ENCODE measurements at places on chromosomes 6 and 20. TPM values are rescaled to one million over a fixed set of nuclear protein-coding genes. Genes with fewer than 3 reads are reported as not detected.

Gene PSORS1C2
- total RNA-seq = not detected

Gene DUSP22
- 15.9 TPM for total RNA-seq

Gene IMPG1
- total RNA-seq = not detected

Gene MUCL3
- not detected for total RNA-seq

Gene NKAPL
- 0.45 TPM for total RNA-seq

Gene GUCA1A
- total RNA-seq = not detected

Gene TGM2
- 193 TPM for total RNA-seq

Gene HLA-DRA
- total RNA-seq = 24.4 TPM

- no peak for DNase-seq
Observed at GRCh38 chr6:10613077-10613476, 81.3 kb downstream of the C6orf52 start.

GRCh38 chr6:132259070-132259469, 142.2 kb downstream of the MOXD1 start:
- DNase-seq = no peak

GRCh38 chr6:28655164-28655563, 129.5 kb downstream of the GPX5 start:
- DNase-seq = no peak

DNA sequence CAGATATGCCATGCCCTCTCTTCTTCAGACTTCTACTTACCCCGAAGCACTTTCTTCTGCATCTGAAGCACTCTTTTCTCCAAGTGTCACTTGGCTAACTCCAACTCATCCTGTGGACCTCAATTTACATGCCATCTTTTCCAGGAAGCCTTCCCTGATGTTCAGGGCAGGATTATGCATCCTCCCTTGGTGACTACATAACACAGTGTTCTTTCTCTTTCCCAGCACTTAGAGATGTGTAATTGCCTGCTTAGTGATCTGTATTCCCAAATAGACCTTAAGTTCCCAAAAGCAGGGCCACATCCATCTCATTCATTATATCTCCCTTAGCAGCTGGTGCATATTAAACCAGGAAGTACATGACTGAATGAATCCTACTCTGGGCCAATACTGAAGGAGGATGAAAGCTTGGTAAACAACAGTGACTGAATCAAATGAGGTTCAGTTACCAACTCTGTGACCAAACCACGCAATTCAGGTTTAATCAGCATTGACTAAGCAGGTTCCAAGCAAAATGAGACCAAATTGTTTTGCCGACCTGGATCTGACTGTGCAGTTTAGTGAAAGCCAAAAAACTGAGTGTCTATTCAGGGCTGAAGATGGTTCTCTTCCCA, 121.4 kb upstream of the TCF21 start:
- DNase-seq = no peak

DNA sequence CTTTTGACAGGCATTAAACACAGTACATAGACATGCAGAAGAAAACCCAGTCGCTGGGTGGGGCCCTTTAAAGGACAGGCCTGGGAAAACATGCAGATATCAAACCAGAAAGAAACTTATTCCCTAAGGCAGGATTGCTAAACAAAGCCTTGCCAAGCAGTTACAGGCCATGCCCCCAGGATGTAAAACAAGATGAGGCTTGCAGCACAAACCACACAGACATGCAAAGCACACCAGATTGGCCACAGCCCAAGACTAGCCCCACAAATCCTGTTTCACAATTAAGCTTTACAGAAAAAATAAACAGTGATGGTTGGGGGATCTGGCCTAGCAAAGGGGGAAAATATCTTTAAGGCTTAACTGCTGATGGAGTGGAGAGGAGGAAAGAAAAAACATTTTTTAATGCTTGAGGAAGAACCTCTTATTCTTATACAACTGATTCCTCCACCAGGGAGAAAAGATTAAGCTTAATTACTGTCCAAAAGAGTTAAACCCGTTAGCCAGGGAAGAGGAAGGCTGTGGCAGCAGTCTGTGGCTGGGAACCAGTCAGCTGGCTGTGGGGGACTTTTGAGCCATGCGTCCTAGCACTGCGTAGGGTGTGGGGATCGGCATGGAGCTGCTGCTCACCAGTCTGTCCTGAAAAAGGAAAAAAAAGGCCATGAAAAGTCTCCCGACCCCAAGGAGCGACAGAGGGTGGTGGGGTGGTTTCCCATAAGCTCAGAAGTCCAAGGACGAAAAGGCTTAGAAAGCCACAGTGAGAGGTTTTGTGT, 28.4 kb downstream of the COL19A1 start:
- no peak for DNase-seq

- no peak for DNase-seq
Observed at GRCh38 chr20:51469578-51470498, 72.7 kb downstream of the NFATC2 start.

GRCh38 chr6:45590696-45591184, 213.0 kb upstream of the SUPT3H start:
- DNase-seq = no peak

GRCh38 chr6:169487579-169488436, 214.0 kb downstream of the WDR27 start:
- DNase-seq = no peak

DNA sequence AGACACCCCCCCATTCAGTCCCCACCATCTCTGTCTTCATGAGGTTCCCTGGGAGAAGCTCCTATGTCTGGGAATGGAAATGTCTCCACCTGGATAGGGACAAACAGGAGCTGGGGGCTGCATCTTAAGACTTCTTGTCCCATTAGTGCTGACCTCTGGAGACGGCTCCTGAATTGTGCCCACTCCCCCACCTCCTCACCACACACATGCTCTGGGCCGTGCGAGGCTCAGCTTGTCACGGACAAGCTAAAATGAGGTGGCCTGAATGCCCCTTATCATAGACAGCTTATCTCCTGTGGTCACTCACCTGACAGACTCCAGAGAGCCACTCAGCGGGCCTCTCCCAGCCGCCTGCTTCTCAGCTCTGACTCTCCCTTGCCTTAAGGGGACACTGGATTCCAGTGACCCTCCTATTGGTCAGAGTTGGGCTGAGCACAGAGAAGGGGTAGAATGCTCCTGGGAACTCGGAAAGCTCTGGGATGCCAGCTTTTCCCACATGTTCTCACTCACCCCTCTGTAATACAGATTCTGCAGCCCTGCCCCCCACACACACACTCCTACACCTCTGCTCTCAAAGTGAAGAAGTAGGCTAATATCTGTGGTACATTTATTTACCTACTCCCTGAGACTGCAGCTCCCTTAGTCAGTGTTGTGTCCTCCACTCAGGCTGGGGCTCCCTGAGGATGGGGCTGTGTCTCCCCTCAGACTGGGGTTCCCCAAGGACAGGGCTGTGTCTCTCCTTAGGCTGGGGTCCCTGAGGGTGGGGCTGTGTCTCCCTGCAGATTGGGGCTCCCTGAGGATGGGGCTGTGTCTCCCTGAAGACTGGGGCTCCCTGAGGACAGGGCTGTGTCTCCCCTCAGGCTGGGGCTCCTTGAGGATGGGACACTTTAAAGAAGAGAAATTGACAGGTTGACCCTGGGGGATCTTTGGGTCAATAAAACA, 167.5 kb downstream of the VEGFA start:
- peak; percentile 14 for DNase-seq

GRCh38 chr6:150560004-150560883, 39.4 kb upstream of the PLEKHG1 start:
- DNase-seq = no peak

DNA sequence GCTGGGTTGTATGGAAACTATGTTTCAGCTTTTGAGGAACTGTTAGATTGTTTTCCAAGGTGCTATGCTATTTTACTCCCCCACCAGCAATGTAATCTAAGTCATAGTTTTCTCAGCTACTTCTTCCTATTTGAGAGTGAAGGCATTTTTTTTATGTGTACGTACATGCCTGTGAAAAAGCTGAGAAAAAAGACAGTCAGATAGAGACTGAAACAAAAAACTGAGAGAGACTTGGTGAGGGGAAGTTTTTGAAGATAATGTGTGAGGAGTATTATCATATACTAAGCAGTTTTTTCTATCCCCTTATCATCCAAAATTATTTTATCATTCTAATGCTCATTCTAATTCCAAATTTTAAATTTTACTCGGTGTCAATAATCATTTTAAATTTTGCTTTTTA, 780.0 kb downstream of the BCKDHB start:
- no peak for DNase-seq

GRCh38 chr6:170316071-170316470, 9.5 kb downstream of the FAM120B start:
- DNase-seq = no peak

DNA sequence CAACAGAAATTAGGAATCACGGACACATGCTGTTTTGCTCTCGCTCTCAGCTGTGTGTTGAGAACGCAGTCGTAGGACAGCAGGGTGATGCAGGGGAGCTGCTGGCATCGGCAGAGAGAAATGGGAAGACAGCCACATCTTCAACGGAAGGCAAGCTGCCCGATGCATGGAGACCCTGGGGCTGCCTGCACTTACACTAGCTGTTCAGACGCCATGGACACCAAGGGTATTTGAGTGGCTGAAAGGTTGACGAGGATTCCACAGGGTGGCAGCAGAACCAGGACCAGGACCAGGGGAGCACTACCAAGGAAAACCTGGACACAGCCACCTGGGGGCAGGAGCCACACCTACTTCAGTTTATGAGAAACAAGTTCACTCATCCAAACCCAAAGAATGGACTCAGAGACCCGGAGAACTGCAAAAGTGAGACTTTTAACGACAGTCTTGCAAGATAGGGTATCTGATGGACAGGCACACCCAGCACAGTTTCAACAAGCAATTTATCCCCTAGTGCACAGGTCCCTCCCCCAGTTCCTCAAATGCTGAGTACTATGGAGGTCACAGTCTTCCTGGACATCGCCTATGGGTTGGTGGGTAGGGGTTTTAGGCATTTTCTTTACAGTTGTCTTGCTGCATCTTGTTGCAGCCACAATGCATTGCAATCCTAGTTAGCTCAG, 56.3 kb upstream of the ENTPD6 start:
- DNase-seq = no peak

DNA sequence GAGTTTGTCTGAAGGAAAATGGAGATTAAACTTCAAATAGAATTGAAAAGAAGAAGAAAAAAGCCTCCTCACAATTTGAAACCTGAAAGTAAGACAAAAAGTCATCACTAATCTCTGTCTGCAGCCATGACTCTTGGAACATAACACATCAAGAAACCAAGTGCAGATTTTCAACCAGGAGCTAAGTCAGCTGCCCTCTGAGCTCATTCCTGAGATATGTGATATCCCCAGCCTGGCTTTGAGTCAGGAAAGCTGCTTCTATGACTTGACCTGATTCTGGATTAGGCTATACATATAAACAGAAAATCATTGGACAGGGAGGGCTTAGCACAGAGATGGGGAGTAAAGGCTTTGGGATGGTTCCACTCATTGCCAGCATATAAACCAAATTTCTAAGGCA, 891.4 kb downstream of the TFAP2A start:
- DNase-seq = no peak

GRCh38 chr20:8423482-8423881, 291.4 kb downstream of the PLCB1 start:
- DNase-seq = no peak
